ENCODE measurements at places on chromosomes 4 and X.

DNA sequence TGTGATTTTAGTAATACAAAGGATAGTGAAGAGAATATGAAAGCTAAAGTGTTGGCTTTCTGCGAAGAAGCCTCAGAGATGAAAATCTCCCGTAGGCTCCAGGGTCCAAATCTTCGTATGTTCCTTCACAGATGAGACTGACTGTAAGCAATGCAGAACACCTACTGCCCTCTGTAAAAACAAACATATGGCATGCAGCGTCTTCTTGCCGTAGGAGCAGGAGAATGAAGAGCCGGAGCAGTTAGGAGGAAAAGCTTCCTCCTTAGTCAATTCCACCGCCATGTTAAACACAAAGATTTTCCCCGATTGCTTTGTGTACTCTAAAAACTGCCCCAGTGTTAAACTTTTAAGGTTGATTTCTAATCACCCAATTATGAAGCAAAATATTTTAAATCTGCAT lies 22.5 kb downstream of the RWDD4 start:
- DNase-seq: no peak

- no peak for DNase-seq
Observed at GRCh38 chr4:12692815-12693214, 791.3 kb downstream of the RAB28 start.

DNA sequence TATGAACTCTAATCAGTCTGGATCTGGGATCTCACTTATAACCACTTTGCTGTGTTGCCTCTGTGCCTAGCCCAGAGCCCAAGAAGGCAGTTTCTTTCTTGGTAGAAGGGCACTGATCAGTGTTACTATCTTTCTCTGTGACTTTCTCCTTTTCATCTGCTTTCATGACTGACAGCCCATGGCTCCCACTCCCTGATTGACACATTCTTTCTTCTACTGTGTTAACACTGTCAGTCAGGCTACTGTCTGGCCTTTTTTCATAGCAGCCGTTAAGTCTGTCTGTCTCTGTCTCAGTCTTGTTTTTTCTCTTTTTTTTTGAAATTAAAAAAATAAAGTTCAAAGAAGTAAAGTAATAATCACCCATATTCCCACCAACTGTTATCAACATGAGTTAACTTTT lies 210.6 kb downstream of the GPC3 start:
- DNase-seq: no peak

DNA sequence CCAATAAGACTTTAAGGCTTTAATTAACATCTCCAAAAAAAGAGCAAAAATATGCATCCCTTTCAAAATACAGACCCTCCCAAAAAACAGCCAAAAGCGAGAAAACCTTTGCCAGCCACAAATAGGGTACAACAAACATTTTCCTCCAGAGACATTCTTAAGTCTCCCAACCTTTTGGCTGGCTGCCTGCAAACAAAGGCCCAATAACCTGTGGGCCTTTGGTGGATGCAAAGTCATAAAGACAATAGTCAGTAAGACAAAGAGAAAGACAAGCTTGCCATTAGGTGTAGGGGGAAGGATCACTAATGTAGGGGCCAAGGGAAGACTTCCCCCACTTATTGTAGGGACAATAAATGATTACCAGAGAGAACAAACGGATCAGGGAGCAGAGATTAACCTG lies 215.5 kb upstream of the ZFP42 start:
- no peak for DNase-seq

DNA sequence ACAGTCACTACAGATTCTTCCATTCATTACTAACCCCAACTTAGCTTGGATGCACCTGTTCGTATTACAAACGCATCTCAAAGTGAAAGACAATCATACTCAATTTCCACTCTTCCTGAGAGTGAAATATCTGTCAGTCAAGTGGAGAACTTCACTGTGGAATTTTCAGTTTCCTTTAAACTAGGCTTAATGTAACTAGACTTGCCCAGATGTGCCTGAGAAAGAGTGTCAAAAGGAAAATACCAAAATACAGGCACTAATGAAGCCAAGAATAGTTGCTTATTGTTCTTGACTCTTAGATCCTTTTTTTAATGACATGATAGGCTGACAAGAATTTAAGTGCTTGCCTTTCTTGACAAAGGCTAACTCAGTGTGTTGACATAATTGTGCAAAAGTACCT lies 72.4 kb upstream of the NR3C2 start:
- DNase-seq: no peak

GRCh38 chrX:78330540-78330939 lies 3.1 kb upstream of the CYSLTR1 start:
- DNase-seq: no peak

DNA sequence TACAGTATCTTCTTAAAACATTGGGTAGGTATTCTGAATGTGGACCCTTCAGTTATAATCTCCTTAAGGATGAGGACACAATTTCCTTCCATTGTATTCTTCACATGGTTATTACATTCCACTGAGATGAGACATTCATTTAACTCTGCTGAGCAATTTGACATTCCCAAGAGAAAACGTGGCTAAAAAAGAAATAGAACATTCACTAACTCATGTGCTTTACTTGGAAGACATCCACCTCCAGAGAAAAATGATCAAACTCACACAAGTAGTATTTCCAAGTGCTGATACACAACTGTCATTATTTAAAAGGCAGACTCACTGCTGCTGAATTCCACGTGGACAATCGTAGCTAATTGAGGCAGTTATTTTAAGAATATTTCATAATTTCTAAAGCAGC lies 227.9 kb upstream of the ANKRD50 start:
- DNase-seq: no peak

GRCh38 chrX:100750883-100751282 lies 19.0 kb upstream of the SYTL4 start:
- DNase-seq: no peak

DNA sequence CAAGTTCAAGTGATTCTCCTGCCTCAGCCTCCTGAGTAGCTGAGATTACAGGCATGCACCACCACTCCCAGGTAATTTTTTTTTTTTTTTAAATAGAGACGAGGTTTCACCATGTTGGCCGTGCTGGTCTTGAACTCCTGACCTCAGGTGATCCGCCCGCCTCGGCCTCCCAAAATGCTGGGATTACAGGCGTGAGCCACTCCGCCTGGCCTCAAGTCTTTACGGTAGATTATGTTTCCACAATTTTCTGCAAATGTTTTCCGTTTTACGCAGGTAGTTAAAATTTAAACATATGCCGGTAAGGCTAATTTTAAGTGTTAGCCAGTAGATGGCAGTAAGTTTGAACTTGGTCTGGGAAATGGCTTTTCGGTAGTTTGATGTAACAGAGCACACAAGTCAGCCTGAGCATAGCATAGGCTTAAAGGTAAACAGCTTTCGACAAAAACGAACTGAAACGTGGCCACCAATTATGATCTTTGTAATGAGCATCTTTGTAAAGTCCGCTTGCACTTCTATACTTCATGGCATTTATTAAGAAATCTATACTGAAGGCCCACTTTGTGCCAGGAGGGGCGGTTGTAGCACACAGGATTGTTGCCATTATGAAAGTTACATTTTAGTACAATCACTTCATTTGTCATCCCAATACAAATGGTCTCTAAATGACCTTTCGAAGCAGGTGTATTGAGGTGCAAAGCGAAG lies 31.1 kb downstream of the CCKAR start:
- no peak for DNase-seq

DNA sequence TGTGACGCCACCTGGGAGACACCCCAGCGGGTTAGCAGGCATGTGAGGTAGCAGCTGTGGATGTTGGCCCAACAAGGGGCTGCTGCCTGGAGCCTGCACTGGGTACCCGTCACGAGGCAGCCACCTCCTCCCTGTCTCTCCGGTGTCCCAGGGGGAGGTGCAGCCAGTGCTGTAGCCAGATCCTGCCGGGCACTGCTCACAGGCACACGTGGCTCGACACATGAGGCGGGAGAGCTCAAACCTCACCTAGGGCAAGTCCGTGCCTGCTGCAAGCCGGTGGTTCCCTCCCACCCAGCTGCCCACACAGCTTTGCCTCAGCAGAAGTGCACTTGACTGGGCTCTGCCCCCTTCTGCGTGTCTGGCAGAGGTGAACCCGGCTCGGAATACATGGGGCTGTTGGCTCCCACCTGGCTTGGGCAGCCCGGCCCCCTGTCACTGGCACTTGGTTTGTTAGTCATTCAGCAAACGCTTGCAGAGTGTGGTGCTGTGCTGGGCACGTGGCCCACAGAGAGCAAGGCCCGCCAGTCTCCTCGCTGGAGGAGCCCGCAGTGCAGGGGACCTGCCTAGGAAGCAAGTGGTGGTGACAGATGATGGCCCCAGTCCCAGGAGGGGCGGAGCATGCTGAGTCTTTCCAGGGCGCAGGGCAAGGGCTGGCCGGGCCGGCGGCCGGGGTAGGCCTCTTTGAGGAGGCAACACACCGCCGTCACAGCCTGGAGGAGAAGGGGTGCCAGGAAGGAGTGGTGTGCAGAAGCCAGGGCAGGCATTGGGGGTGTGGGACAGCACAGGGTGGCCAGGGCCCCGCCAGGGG lies 10.1 kb upstream of the SH3TC1 start:
- DNase-seq: no peak

DNA sequence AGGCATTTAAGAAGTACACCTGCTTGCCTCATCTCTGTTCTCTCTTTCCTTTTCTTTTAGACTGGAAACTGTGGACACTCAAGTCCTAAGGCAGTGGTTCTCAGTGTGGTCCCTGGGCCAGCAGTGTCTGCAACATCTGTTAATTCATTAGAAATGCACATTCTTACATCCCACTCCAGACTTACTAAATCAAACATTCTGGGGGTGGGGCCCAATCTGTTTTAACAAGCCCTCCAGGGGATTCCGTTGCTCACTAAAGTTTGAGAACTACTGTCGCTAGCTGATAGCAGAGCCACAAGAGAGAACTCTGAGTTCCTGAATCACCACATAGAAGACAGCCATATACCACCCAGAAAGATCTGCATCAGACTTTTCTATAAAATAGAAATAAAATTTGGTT lies 430.6 kb downstream of the BCOR start:
- no peak for DNase-seq

GRCh38 chrX:73728602-73729001 lies 165.6 kb downstream of the CHIC1 start:
- DNase-seq: no peak

DNA sequence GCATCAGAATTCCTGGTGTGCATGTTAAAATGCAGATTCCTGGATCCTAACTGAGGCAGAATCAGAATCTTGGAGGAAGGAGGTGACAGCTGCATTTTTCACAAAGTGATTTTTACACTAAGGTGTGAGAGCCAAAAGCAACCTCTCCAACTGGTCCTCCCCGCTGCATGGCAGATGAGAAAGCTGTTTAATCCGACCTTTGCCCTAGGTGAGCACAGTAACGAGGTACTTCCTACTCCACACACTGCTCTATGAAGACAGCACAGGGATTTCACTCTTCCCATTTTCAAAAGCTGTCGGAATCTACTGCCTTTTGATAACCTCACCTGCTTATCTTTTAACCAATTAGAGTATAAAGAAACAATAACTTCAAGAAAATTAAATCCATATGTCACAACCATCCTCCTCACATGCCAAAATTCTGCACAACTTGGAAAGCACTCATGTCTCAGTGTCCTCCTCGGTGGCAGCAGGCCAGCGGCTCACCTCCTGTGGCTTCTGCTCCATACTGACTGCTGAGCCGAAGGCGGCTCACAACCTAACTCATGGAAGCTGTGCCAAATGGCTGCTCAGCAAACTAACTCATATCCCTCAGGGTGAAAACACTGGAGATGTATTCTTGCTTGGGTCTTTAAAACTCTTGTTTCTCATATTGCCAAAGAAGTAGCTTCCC lies 3.6 kb downstream of the CASP6 start:
- no peak for DNase-seq

DNA sequence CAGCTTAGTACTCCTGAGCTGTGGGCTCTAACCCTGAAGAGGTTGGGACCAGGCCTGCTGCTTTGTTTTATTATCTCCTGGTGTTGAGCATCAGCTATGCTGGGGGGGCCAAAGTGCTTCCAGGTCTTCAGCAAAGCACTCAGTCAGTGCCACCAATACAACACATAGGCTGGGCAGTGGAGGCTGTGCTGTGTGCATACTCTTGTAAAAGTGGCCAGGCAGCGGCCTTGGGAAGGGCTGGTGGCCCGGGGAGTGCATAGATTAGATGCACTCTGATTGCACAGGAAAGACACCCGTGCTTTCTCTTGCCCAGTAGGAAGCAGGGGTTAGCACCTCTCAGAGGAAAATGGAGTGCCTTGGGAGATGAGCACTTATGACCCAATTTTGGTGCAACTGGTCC lies 534.0 kb downstream of the ARAP2 start:
- DNase-seq: no peak

DNA sequence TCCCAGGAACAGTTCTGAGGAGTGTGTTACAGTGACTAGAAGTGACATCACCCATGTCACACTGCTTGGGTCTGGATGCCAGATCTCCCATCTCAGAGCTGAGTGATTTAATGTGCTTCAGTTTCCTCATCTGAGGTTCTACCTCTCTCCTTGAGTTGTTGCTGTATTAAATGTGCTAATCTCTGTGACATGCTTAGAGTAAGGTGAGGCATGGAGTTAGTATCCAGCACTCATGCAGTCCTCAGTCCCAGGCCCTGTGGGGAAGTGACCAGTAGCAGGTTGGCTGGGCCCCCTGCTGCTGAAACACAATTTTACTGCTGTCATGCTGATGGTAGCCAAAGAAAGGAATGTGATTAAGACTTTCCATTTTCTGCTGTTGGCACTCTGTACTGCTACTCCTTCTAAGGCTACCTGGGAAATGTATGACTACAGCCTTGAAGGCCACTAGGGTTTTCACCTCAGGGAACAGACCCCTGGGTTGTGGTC lies 639.6 kb downstream of the MID1IP1 start:
- DNase-seq: no peak

DNA sequence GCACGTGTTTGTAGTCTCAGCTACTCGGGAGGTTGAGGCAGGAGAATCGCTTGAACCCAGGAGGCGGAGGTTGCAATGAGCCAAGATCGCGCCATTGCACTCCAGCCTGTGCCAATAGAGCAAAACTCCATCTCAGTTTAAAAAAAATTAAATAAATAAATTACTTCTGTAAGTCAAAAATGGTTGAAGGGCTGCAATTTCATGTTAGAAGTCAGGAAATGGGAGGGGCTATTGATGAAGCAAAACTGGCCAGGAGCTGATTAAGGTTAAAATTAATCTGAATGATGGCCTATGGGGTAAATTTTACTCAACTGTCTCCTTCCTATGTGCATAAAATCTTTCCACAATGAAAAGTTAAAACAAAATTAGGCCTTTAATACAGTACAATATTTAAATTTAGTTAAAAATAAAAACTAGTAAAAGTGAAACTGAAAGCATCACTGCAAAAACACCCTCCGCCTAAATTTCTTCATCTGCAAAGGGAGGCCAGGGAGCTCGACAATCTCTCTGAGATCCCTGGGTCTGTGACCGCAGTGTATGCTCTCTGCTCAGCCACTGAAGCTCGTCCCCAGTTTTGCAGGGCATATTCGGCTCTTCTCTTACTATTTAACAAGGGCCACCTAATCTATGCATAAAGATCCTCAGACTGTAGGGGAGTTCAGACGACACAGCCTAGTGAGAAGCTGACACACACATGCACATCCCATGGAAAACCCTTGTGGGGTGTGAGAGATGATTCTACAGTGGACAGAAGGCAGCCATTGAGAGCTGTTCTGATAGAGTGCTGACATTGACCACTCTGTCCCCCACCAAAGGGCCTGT lies 57.2 kb downstream of the IRF2 start:
- no peak for DNase-seq

GRCh38 chr4:36198068-36198808 lies 46.1 kb downstream of the ARAP2 start:
- no peak for DNase-seq

- DNase-seq: no peak
Observed at GRCh38 chr4:3748136-3748898, 17.9 kb upstream of the ADRA2C start.

GRCh38 chr4:36333303-36333877 lies 52.0 kb downstream of the DTHD1 start:
- DNase-seq: no peak
